ENCODE measurements at places on chromosomes 2 and 18. TPM values are rescaled to one million over a fixed set of nuclear protein-coding genes. Genes with fewer than 3 reads are reported as not detected.

GRCh38 chr2:239232195-239232578, 168.6 kb downstream of the HDAC4 start:
- no peak for DNase-seq
- H3K4me1 ChIP-seq, result no peaks in the 10 kb centered on the region

GRCh38 chr2:43609290-43609918, 13.6 kb upstream of the THADA start:
- no peak overlapping the region for H3K27ac ChIP-seq
- no peak overlapping the region for H3K4me3 ChIP-seq
- H3K4me1 ChIP-seq, result no peaks in the 10 kb centered on the region
- no peaks in the 10 kb centered on the region for H3K27me3 ChIP-seq
- peak; percentile 28 for DNase-seq

Gene LOXHD1
- 1.4 TPM for total RNA-seq

Gene ELP2
- 80.4 TPM for total RNA-seq

- H3K36me3 ChIP-seq, result no peaks in the 10 kb centered on the region
- H3K27me3 ChIP-seq, result no peaks in the 10 kb centered on the region
- no peak overlapping the region for H3K27ac ChIP-seq
- DNase-seq, result no peak
Observed at GRCh38 chr2:171225302-171225980, 64.7 kb upstream of the TLK1 start.

Gene ECEL1
- 15.3 TPM for total RNA-seq

Gene C2orf92
- total RNA-seq, result 2.0 TPM

DNA sequence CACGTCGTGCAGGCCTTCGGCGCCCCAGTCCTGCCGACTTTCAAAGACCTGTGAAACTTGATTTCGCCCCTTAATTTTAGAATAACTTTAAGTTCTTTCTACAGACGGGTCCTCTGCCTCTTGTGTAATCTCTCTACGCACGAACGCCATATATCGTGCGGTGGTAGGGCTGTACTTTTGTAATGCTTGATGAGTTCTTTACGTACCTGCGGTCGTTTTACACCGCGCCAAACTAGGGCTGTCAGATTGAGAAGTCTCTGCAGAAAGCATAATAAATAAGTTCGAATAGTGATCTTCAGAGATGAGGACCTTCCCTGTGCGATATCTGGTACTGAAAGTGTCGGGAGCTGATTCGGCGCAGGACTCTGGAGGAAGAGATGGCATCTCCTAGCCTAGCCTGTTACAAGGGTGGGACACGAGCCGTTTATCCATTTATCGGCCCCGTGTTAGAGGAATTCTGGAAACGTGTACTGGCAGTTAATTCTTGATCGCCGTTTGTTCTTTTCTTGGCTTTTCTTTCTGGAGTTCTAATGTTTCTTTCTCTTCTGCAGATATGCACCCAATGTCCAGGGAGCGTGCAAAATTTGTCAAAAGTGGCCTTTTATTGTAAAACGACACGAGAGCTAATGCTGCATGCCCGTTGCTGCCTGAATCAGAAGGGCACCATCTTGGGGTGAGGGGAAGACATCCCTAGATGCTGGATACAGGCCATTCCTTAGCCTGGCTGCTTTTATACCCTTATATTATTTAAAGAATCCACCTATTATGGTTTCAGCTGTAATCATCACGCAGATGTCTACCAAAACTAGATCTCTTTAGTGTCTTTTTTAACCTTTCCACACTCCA, 781 bp upstream of the SLC5A6 start:
- peak overlapping the region; percentile 94 for H3K27ac ChIP-seq
- H3K27me3 ChIP-seq, result no peaks in the 10 kb centered on the region
- peaks cover under 1% of the 10 kb centered on the region for H3K36me3 ChIP-seq
- H3K4me1 ChIP-seq, result peaks cover 3% of the 10 kb centered on the region
- H3K4me3 ChIP-seq, result peak overlapping the region; percentile 80
- DNase-seq, result no peak

GRCh38 chr2:83014462-83014861, 1444.6 kb downstream of the SUCLG1 start:
- H3K27me3 ChIP-seq, result no peaks in the 10 kb centered on the region
- H3K36me3 ChIP-seq, result no peaks in the 10 kb centered on the region
- no peak overlapping the region for H3K27ac ChIP-seq

- no peaks in the 10 kb centered on the region for H3K4me1 ChIP-seq
- no peak for DNase-seq
- H3K27ac ChIP-seq, result no peak overlapping the region
- H3K36me3 ChIP-seq, result no peaks in the 10 kb centered on the region
- H3K27me3 ChIP-seq, result peaks cover 3% of the 10 kb centered on the region
Observed at GRCh38 chr18:5772306-5773105, 122.8 kb downstream of the TMEM200C start.

- H3K27ac ChIP-seq, result no peak overlapping the region
- no peaks in the 10 kb centered on the region for H3K4me1 ChIP-seq
- H3K4me3 ChIP-seq, result no peak overlapping the region
- no peaks in the 10 kb centered on the region for H3K27me3 ChIP-seq
Observed at GRCh38 chr2:238097988-238098871, 1.9 kb upstream of the ESPNL start.

GRCh38 chr2:28311660-28312249, 80.9 kb upstream of the FOSL2 start:
- no peak overlapping the region for H3K4me3 ChIP-seq
- H3K27ac ChIP-seq, result no peak overlapping the region
- H3K27me3 ChIP-seq, result no peaks in the 10 kb centered on the region

Gene GPBAR1
- 0.91 TPM for total RNA-seq

GRCh38 chr18:13572148-13572547, 154.2 kb downstream of the FAM210A start:
- H3K36me3 ChIP-seq, result no peaks in the 10 kb centered on the region
- no peak overlapping the region for H3K27ac ChIP-seq
- no peak overlapping the region for H3K4me3 ChIP-seq
- H3K27me3 ChIP-seq, result no peaks in the 10 kb centered on the region

- no peaks in the 10 kb centered on the region for H3K27me3 ChIP-seq
- H3K36me3 ChIP-seq, result no peaks in the 10 kb centered on the region
- no peak for DNase-seq
- no peak overlapping the region for H3K27ac ChIP-seq
- H3K4me1 ChIP-seq, result no peaks in the 10 kb centered on the region
- no peak overlapping the region for H3K4me3 ChIP-seq
Observed at GRCh38 chr2:126571403-126571802, 84.6 kb upstream of the GYPC start.

GRCh38 chr2:101516823-101517690, 42.1 kb upstream of the RFX8 start:
- no peaks in the 10 kb centered on the region for H3K4me1 ChIP-seq
- no peak overlapping the region for H3K4me3 ChIP-seq
- no peaks in the 10 kb centered on the region for H3K27me3 ChIP-seq
- H3K36me3 ChIP-seq, result no peaks in the 10 kb centered on the region
- H3K27ac ChIP-seq, result no peak overlapping the region
- no peak for DNase-seq

DNA sequence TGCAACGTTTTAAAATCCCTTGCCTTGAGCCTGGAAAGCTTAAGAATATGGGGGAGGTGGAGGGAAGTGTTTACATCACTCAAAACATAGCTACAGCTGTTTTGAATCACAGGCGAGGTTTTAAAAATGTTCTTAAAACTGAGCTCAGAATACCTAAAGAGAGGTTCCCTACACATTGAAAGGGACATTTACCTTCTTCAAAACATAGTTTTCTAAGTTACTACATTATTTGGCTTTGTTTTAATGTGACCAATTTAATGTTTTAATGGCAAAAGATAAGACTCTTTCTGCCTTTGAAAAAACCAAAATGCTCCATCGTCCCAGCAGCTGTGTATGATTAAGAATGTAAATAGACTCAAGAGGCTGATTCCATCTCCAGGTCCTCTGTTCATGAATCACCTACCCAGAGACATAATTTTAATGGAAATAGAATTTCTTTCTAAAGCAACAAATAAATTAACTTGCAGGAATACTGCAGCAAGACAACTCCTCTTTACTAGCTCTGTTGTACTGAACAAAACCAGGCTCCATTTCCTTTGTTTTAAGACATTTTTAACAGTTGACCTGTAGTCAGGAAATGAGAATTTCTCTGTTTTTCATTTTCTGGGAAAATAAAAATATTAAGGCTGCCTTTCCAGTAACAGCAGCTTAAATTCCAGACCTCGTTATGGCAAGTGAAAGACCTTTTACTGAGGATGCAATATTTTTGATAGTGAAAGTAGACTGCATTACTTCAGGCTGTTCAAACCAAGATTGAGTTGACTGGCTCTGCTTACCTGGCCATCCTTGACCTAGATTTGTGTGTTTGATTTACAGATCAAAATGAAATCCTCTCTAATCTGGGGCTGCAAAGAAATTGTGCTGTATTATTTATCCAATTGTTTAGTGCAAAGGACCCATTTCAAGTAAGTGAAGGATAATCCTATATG, 33.7 kb upstream of the WDR75 start:
- H3K4me1 ChIP-seq, result no peaks in the 10 kb centered on the region
- DNase-seq, result no peak
- no peak overlapping the region for H3K27ac ChIP-seq
- H3K36me3 ChIP-seq, result no peaks in the 10 kb centered on the region

DNA sequence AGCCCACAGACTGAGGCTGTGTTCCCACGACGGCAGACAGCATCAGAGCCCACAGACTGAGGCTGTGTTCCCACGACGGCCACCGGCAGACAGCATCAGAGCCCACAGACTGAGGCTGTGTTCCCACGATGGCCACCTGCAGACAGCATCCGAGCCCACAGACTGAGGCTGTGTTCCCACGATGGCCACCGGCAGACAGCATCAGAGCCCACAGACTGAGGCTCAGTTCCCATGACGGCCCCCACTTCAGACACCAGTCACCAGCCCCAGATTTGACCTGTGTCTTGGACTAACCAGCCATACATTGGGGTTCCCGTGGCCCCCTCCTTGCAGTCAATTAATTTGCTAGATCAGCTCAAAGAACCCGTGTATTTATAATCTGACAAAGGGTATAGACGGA, 57.8 kb upstream of the SNTG2 start:
- H3K4me3 ChIP-seq, result no peak overlapping the region
- H3K36me3 ChIP-seq, result no peaks in the 10 kb centered on the region
- H3K27ac ChIP-seq, result no peak overlapping the region

GRCh38 chr2:118049140-118049815, 35.4 kb upstream of the CCDC93 start:
- no peaks in the 10 kb centered on the region for H3K36me3 ChIP-seq
- H3K4me3 ChIP-seq, result no peak overlapping the region
- H3K27ac ChIP-seq, result no peak overlapping the region
- no peaks in the 10 kb centered on the region for H3K4me1 ChIP-seq
- DNase-seq, result no peak

Gene OXER1
- total RNA-seq, result 4.5 TPM

Gene TNFRSF11A
- 6.1 TPM for total RNA-seq

DNA sequence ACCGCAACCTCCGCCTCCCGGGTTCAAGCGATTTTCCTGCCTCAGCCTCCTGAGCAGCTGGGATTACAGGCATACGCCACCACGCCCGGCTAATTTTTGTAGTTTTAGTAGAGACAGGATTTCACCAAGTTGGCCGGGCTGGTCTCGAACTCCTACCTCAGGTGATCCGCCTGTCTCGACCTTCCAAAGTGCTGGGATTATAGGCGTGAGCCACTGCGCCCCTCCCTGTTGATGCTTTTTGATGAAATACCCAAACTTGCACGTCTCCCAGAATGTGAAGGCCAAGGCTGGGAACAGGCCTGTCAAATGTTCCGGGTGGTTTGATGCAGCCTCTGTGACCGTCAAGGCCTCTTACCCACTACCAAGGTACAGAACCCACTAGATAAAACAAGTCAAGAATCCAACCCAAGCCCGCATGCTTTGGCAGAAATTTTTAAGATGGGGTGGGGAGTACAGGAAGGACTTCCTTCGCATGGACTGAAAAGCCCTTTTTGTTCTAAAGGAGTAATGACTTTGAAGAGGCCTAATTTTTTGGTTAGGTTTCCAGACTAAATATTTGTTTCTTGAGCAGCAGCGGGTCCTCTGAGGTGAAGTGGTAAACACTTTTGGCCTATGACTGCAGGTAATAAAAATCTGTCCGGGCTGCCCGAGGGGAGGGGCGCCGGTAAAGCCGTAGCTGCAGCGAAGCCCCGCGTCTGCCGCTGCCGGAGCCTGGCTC, 3.7 kb upstream of the EVX2 start:
- H3K4me1 ChIP-seq, result no peaks in the 10 kb centered on the region
- peak overlapping the region; percentile 67 for H3K27ac ChIP-seq
- H3K27me3 ChIP-seq, result peaks cover 23% of the 10 kb centered on the region
- H3K4me3 ChIP-seq, result peak overlapping the region; percentile 10

DNA sequence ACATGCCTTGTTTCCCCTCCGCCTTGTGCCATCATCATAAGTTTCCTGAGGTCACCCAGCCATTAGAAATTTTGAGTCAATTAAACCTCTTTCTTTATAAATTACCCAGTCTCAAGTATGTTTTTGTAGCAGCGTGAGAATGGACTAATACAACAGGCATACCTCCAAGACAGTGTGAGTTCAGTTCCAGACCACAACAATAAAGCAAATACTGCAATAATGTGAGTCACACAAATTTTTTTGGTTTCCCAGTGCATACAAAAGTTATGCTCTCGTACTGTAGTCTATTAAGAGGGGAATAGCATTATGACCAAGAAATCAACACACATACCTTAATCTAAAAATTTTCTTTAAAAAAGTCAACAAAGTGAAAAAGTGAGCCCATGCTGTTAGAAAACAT, 217.2 kb downstream of the NR4A2 start:
- H3K27ac ChIP-seq, result no peak overlapping the region
- H3K4me1 ChIP-seq, result no peaks in the 10 kb centered on the region
- no peaks in the 10 kb centered on the region for H3K27me3 ChIP-seq
- DNase-seq, result no peak

Gene ERFE
- 7.7 TPM for total RNA-seq

DNA sequence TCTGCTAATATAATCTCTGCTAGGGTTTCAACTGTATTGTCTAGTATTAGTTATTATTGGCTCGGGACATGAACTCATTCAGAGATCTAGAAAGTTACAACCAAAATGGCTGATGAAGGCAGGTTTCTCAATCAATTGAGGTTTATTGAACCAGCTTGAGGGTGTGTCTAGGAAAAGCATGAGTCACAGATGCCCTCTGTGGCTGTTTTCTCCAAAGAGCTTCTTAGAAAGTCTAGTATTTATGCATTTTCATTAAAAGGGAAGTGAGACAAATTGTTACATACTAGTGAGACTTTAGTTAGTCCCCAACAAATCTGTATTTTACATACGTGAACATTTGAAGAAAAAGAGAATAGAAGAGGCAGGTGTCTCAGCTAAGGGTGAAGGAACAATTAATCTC, 23.0 kb upstream of the RTTN start:
- no peak overlapping the region for H3K4me3 ChIP-seq
- no peaks in the 10 kb centered on the region for H3K4me1 ChIP-seq
- H3K27me3 ChIP-seq, result no peaks in the 10 kb centered on the region
- no peak overlapping the region for H3K27ac ChIP-seq
